Activated CD8-positive, alpha-beta memory T cell treated with anti-CD3 and anti-CD28 coated beads for 1 hour (primary cell): ENCODE measurements at places on chromosomes 13 and 19.

DNA sequence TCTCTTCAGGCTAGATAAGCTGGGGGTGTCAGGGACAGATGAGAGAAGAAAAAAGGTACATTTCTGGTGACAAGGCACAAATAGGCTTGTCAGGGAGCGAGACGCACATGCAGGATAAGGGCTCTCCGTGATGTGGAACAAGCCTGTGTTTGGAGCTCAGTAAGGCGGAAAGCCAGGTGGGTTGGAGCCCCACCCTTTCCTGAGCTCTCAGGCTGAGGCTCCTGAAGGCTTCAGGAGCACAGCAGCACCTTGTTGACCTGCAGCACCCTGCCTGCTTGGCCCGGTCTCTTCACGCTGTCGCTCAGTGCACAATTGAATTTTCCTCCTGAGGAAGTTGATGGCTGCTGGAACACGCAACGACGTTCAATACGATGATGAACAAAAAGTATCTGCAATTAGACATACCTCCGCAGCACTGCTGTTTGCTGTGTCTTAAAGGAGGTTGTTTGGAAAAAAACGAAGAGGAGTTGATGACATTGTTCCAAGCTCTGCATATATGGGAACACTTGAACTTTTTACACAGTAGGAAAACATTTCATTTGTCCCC lies 29.3 kb downstream of the SERP2 start:
- DNase-seq, result no peak

- peak; percentile 11 for DNase-seq
Measured at GRCh38 chr19:49591731-49592485, 926 bp downstream of the PRR12 start.

DNA sequence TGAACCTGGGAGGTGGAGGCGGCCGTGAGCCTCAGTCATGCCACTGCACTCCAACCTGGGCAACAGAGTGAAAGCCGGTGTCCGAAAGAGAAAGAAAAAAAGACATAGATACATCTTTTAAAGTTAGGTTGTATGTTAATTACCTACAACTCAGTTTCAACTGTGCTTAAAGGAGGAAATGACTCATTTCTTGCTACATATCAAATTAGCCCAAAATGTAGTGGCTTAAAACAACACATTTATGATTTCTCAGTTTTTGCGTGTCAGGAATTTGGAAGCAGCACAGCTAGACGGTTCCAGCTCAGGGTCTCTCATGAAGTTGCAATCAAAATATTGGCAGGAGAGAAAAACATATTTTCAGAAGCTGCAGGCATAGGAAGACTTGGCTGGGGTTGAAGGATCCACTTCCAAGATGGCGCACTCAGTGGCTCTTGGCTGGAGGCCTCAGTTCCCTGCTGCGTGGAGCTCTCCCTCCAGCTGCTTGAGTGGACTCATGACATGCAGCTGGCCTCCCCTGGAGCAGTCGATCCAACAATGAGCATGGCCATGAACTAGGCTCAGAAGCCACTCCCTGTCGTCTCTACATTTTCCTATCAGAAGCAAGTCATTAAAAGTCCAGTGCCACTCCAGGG lies 7.1 kb downstream of the LDLR start:
- DNase-seq, result no peak

GRCh38 chr19:24054044-24054935 lies 32.7 kb upstream of the ZNF254 start:
- no peak for DNase-seq

- no peak for DNase-seq
Measured at GRCh38 chr13:112506046-112506445, 81.9 kb downstream of the TUBGCP3 start.

DNA sequence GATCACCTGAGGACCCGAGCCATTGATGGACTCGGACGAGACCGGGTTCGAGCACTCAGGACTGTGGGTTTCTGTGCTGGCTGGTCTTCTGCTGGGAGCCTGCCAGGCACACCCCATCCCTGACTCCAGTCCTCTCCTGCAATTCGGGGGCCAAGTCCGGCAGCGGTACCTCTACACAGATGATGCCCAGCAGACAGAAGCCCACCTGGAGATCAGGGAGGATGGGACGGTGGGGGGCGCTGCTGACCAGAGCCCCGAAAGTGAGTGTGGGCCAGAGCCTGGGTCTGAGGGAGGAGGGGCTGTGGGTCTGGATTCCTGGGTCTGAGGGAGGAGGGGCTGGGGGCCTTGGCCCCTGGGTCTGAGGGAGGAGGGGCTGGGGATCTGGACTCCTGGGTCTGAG lies 888 bp downstream of the FGF21 start:
- no peak for DNase-seq

GRCh38 chr13:41139296-41139966 lies 6.8 kb upstream of the KBTBD6 start:
- DNase-seq, result no peak

- DNase-seq, result no peak
Measured at GRCh38 chr13:97885641-97886040, 67.8 kb upstream of the IPO5 start.

DNA sequence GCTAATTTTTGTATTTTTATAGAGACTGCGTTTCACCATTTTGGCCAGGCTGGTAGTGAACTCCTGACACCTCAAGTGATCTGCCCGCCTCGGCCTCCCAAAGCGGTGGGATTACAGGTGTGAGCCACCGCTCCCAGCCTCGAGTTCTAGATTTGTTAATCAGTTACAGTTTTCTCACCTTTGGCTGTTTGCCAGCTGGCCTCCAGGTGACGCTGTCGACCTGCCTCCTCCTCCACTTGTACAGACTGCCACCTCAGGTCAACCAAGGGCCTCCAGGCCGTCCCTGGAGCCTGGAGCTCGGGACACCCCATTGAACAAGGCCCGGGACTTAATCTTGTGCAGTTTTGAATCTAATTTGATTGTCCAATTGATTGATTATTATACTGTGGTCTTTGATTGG lies 45.5 kb downstream of the IER2 start:
- no peak for DNase-seq

DNA sequence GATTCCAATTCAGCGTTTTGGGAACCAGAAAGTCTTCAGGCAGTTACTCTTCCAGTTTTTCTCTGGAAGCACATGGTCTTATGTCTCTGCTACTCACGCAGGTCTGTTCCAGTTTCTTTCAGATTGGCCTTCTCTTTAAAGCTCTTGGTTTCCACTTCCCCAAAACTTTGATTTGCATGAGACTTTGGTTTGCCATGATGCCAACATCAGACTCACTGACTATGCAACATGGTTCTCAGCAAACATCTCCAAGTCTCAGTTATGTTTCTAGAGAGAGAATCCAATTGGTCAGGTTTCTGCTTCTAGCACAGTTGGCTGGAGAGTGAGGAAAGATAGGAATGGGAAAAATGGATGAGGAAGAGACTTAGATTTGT lies 3.1 kb downstream of the AKAP11 start:
- DNase-seq, result no peak

GRCh38 chr19:43594710-43595604 lies 977 bp downstream of the IRGQ start:
- DNase-seq, result no peak

- no peak for DNase-seq
Measured at GRCh38 chr13:42792154-42792553, 10.8 kb downstream of the FAM216B start.

DNA sequence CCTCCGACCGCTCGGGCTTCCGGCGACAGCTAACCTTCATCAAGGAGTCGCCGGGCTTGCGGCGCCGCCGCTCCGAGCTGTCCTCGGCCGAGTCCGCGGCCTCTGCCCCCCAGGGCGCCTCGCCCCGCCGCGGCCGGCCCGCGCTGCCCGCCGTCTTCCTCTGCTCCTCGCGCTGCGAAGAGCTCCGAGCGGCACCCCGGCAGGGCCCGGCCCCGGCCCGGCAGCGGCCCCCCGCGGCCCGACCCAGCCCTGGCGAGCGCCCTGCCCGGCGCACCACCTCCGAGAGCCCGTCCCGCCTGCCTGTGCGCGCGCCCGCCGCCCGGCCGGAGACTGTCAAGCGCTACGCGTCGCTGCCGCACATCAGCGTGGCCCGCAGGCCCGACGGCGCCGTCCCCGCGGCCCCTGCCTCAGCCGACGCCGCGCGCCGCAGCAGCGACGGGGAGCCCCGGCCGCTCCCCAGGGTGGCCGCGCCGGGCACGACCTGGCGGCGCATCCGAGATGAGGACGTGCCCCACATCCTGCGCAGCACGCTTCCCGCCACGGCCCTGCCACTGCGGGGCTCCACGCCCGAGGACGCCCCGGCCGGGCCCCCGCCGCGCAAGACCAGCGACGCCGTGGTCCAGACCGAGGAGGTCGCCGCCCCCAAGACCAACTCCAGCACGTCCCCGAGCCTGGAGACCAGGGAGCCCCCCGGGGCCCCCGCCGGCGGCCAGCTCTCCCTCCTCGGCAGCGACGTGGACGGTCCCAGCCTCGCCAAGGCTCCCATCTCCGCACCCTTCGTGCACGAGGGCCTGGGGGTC lies 9.6 kb downstream of the C19orf25 start:
- no peak for DNase-seq

- no peak for DNase-seq
Measured at GRCh38 chr19:55590617-55591016, 8.7 kb downstream of the FIZ1 start.

DNA sequence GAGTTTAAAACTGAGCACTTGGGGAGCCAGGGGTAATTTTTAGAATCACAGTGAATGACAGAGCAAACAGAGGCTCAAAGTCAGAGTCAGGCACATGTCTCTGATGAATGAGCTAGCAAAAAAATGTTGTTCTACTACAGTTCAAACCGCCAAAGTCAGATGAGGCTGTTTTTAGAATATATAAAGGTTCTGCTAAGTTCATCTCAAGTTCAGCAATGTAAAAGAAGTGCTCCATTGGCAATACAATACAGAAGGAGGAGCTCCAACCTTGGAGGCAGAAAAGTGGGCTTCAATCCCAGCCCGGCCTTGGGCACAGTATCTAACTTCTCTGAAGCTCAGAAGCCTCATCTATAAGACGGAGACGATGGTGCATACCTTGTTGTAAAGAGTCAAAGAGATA lies 70.1 kb upstream of the IPO5 start:
- DNase-seq, result no peak

DNA sequence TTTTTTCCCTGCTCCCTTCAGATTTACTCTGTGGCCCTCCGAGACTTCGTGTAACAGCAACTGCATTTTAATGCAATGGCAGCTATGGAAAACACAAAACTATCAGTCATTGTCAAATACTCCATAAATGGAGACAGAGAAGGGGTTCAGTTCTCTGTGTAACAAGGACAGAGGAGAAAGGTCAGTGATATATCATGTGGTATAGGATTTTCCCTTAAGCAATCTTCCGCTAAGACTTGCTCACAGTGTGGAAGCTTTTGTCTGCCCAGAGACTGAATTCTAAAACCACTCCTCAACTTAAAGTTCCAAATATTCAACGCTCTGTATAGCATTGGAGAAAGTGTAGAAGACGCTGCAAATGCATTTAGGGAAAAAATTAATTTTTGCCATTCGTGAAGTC lies 111.3 kb upstream of the EDNRB start:
- no peak for DNase-seq

GRCh38 chr19:8214802-8215201 lies 5.6 kb downstream of the CERS4 start:
- no peak for DNase-seq

DNA sequence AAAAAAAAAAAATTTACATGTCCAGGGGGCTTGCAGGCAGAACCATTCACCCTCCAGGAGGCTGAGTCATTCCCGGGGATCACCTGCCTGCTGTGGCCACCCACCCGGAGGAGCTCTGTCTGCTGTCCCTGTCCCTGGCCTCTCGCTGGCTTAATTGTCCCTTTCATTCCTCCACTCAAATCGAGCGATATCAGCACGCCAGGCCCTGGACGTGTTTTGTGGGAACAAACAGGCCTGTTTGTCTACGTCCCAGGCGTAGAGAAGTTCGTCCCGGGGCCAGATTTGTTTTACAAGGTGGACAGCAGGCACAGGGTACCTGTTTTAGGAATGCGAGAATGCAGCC lies 21.2 kb downstream of the SULT2B1 start:
- DNase-seq, result no peak
